ENCODE measurements at places on chromosomes 2 and 18.

DNA sequence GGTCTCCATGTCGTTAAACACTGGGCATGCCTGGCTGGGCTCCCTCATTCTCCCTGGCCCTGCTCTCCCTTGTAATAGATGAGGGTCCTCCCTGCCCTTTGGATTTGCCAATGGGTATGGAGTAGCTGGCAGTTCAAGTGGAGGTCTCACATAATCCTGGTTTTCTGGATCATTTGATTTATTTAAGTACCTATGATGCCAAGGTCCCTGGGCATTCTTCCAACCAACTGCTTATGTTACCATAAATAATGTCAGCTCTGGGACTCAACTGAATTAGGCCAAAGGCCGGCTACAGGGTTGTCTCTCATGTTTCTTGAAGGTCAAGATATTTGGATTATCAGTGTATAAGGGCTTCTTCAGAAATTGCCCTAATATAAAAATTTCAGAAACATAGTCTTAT lies 104.9 kb upstream of the LYPD6 start:
- no peak for DNase-seq

DNA sequence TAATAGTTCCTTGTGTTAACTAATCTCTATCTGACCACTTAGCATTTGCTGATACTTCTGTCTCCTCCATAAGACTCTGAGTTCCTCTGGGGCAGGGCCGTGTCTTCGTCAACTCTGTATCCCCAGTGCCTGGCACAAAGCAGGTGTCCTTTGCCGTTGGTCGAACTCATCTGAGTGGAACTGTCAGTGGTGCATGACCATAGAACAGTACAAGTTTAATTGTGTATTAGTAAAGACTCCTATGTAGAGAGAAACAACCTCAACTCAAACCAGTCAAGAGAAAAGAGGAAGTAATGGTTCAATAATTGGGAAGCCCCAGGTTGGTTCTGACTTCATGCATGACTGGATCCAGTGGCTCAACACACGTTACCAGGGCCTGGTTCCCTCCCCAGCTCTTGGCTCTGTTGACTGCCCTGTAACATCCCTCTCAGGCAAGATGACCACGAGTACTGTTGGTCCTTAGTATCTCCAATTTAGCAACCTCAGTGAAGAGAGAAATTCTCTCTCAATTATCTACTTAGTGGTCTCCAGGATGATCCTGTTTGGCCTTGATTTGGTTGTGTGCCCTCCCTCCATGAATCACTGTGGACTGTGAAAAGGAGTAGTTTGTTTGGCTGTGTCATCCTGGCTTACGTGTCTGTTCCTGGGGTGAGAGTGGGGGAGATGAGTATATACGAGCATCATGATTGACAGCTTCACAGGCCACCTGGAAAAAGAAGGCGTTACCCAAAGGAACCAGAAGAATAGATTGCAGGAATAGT lies 58.5 kb upstream of the MSH6 start:
- DNase-seq = no peak

- DNase-seq = no peak
These were observed 8.2 kb upstream of the GPR17 start for GRCh38 chr2:127637725-127638252.

GRCh38 chr2:107811411-107811810 lies 15.3 kb upstream of the RGPD4 start:
- DNase-seq = no peak

Data from Right ventricle myocardium inferior (tissue), 1 donor.